ENCODE measurements at places on chromosomes 16 and 17.

- DNase-seq, result no peak
Measured at GRCh38 chr17:68391561-68392268, 65.6 kb downstream of the WIPI1 start.

- DNase-seq, result no peak
Measured at GRCh38 chr16:65083164-65083857, 38.6 kb downstream of the CDH11 start.

- no peak for DNase-seq
Measured at GRCh38 chr16:53805752-53806151, 101.8 kb downstream of the FTO start.

GRCh38 chr17:305090-305976, 47.3 kb downstream of the RPH3AL start:
- no peak for DNase-seq

DNA sequence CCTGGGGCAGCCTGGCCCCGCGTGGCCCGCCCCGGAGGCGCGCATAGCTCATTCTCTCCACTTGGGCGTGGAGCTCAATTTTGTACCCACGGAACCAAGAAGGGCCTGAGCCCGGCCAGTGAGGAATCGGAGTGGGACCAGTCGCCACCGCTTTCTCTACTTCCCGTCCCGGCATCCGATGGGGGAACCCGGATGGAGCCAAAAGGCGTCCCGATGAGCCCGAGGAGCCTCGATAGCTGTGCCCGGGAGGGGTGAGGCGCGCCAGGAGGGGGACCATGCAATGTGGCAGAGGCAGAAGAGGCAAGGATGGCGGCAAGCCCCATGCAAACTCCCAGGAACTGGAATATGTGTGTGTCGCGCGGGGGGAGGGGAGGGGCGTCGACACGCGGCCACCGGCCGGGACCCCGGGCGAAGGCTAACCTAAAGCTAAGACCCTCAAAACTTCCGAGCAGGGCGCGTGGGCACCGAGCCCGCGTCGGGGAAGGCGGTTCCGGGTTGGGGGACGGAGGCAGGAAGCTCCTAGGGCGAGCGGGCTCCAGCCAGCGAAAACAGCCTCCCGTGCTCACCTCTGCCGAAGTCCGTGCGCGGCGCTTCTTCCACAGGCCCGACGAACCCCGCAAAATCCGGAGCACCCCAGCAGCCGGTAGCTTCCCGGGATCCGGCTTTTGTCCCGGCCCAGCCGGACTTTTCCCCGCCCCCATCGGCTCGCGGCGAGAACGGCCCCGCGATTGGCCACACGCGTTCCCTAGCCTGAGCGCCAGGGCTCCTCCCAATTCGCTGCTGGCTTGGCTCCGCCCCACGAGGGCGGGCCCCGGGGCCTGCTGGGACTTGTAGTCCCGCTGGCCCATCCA, at the start of gene ACLY:
Gene ACLY (minus strand): TSS at position 638 of the 851 bp plus-strand sequence. CDS start 5,078 bp downstream, outside the sequence.
- DNase-seq, result peak; percentile 85

DNA sequence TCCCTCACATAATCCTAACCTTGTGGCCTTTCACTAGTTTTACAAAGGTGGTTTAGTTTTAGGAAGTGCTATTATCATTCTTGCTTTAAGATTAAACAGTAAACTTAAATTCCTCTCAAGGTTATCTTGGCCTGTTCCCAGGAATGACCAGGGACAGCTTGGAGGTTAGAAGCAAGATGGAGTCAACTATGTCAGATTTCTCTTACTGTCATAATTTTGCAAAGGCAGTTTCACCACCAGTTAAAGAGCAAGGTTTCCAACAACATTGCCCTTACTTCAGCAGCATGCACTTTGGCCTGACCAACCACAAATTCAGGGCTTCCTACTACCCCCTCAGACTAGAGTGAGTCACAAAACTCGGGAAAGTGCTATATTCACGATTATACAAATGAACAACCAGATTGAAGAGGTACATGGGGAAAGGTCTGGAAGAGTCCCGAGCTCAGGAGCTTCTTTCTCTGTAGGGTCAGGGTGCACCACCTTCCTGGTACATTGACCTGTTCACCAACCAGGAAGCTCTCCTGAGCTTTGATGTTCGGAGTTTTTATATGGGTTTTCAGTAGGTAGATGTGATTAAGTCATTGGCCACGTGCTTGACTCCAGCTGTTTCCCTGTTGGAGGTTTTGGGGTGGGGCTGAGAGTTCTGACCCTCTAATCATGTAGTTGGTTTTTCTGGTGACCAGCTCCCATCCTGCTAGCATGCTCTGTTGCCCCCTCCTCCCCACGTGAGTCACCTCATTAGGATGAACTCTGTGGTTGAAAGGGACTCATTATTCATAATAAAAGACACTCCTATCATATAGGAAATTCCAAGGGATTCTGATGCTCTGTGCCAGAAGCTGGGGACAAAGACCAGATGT, 19.4 kb downstream of the RHOT1 start:
- DNase-seq, result no peak

GRCh38 chr17:29567304-29567553, 392 bp upstream of the ABHD15 start:
- DNase-seq, result no peak

Measured in GOT3 (cell line).